ENCODE measurements at places on chromosomes 11 and 22.

DNA sequence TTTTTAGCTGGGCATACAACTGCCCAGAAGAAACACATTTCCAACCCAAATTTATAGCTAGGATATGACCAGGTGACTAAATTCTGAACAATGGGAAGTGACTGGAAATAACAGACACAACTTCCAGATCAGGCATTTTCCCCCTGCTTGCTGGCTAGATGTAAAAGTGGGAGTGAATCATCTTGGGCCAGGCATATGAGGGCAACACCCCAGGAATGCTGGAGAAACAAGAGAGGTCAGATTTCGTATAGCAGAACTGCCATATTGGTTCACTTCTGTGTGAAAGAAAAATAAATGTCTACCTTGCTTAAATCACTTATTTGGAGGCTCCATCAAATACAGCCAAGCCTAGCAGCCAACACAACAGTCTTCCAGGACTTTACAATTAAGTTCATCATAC is 7.4 kb downstream of the ATL3 start:
- no peak for DNase-seq

DNA sequence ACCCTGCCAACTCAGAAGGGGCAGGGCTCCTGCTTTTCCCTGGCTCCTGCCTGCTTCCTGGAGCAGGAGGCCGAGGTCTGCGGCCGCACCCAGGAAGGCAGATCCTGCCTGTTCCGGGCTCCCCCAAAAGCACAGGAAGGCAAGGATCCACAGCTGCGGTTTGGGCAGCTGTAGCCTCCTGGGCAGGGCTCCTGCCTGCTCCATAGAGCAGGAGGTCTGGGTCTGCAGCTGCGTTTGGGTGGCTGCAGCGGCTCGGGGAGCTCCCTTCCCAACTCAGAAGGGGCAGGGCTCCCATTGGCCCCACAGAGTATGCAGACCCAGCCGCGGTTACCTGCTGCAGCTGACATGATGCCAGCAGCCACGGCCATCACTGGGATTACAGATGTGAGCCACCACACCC is 5.5 kb downstream of the UPK2 start:
- DNase-seq: no peak

GRCh38 chr22:49763138-49763537 is 64.5 kb downstream of the BRD1 start:
- peak; percentile 10 for DNase-seq

DNA sequence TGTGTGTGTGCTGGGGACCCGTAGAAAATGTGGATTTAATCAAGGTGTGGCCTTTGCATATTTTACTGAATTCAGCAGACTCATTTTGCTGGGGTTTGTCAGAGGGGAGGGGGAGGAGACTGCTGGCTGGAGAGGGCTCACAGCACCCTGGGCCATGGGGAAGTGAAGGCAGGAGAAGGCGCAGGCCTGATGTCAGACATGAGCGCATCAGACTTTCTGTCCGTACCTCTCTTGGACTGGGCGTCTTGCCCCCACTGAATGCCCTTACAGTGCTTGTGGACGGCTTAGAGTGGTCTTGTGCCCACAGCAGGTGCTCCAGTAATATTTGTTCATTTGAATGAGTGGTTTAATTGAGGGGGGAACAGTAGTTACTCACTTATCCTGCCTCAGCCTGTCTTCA is 75.2 kb downstream of the TEAD1 start:
- no peak for DNase-seq

- no peak for DNase-seq
Observed at GRCh38 chr11:34001557-34002064, 49.9 kb upstream of the CAPRIN1 start.

- no peak for DNase-seq
Observed at GRCh38 chr11:69665669-69666068, 9.5 kb downstream of the LTO1 start.

GRCh38 chr11:101444851-101445250 is 139.0 kb downstream of the TRPC6 start:
- no peak for DNase-seq

- no peak for DNase-seq
Observed at GRCh38 chr11:18332302-18332701, 9.9 kb downstream of the GTF2H1 start.

GRCh38 chr11:72690166-72690565 is 15.9 kb upstream of the PDE2A start:
- DNase-seq: no peak
